Mesothelial cell of epicardium (in vitro differentiated cells): ENCODE measurements at places on chromosomes 11 and 22. TPM values are rescaled to one million over a fixed set of nuclear protein-coding genes. Genes with fewer than 3 reads are reported as not detected.

PAX6 gene
- total RNA-seq = not detected in 3 replicates

- H3K36me3 ChIP-seq = no peaks in the 10 kb centered on the region
- H3K4me3 ChIP-seq = no peak overlapping the region
Measured at GRCh38 chr22:26079009-26079408, 90.3 kb upstream of the SEZ6L start.

SAA1 gene
- total RNA-seq = not detected in 3 replicates

DNA sequence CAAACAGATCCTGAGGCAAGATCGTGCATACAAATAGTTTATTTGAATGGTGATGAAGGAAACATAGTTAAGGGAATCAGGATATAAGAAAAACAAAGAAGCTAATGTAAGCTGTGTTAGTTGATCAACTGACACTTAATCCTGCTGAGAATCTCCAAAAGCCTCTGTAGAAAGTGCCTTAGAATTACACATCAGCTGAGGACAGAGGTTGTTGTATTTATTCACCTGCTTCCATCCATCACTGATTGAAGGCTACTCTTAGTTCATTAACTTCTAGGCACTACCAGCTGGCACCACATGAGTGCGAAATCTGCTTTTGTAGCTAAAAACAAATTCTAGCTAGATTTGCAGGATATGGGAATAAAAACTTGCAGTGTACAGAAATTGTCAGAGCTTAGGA lies 1082.0 kb upstream of the CNTN5 start:
- H3K4me1 ChIP-seq = no peaks in the 10 kb centered on the region
- H3K4me3 ChIP-seq = no peak overlapping the region
- DNase-seq = no peak
- no peak overlapping the region for H3K27ac ChIP-seq
- H3K36me3 ChIP-seq = no peaks in the 10 kb centered on the region

STK33 gene
- 9.8 to 12.2 TPM (median 11.6 TPM) in 3 replicates for total RNA-seq

DNA sequence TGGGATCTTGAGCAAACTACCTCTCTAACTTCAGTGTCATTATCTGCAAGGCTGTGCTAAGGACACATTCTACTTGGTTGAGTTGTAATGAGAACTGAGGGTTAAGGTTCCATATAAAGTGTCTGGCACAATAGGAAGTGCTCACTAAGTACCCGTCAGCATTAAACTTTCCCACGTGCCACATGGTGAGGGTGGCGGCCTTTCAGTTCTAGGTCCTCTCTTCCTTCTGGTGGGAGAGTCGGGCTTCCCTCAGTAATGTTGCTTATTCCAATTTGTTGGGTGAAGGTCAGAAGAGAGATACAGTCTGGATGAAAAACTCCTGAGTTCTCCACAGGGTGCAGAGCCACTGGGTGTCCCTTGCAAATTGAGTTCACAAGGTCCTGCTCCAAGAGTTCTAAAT lies 4.6 kb upstream of the CD6 start:
- DNase-seq = no peak
- peaks cover 12% of the 10 kb centered on the region for H3K27me3 ChIP-seq
- no peaks in the 10 kb centered on the region for H3K4me1 ChIP-seq
- H3K36me3 ChIP-seq = peaks cover 2% of the 10 kb centered on the region

GRCh38 chr11:86678823-86679222 lies 6.4 kb upstream of the ME3 start:
- no peaks in the 10 kb centered on the region for H3K36me3 ChIP-seq
- H3K27ac ChIP-seq = no peak overlapping the region
- DNase-seq = no peak
- H3K4me3 ChIP-seq = no peak overlapping the region
- H3K4me1 ChIP-seq = peaks cover 27% of the 10 kb centered on the region

GRCh38 chr11:1876361-1877063 lies 15.2 kb downstream of the PRR33 start:
- peak overlapping the region; percentile 87 for H3K27ac ChIP-seq
- H3K4me1 ChIP-seq = peaks cover 23% of the 10 kb centered on the region
- H3K4me3 ChIP-seq = peak overlapping the region; percentile 24
- H3K36me3 ChIP-seq = no peaks in the 10 kb centered on the region

- H3K27ac ChIP-seq = no peak overlapping the region
- H3K4me1 ChIP-seq = peaks cover 6% of the 10 kb centered on the region
- H3K36me3 ChIP-seq = peaks cover 3% of the 10 kb centered on the region
- no peak overlapping the region for H3K4me3 ChIP-seq
- no peak for DNase-seq
Measured at GRCh38 chr11:37951996-37952395, 1354.0 kb upstream of the RAG2 start.

DNA sequence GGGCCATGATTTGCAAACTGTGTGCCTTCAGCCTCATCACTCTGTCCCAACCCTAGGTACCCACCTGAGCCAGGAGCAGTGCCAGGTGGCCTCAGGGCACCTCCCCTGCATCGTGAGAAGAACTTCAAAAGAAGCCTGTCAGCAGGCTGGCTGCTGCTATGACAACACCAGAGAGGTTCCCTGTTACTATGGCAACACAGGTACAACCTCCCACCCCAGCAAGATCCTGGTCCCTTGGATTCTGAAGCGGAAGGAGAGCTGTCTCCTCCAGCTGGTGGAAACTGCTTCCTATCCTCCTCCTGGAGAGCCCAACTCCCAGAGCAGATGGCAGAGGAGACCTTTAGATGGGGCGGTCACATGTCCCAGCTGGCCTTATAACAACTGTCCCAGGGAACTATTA lies 2.9 kb downstream of the ZP1 start:
- H3K27me3 ChIP-seq = no peaks in the 10 kb centered on the region
- DNase-seq = no peak
- H3K4me3 ChIP-seq = no peak overlapping the region

DNA sequence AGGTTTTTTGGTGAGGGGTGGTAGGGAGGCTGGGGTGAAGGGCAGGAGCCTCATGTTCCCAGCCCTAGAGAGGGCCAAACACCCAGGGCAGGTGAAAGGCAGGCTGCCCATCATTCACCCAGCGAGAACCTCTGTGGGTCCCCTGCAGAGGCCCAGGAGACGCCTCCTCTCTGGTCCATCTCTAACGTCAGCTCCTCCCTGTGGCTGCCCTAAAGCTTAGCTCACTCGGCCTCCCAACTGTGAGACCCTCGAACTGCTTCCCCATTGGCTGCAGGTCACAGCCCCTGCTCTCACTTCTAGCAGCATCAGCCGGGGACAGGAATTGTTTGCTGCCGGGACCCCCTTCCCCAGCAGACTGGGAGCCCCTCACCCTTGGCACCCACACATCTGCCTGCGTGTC lies 615 bp upstream of the NFAM1 start:
- peaks cover 43% of the 10 kb centered on the region for H3K4me1 ChIP-seq
- peaks cover 9% of the 10 kb centered on the region for H3K27me3 ChIP-seq
- no peak overlapping the region for H3K27ac ChIP-seq
- no peak overlapping the region for H3K4me3 ChIP-seq
- H3K36me3 ChIP-seq = no peaks in the 10 kb centered on the region

DNA sequence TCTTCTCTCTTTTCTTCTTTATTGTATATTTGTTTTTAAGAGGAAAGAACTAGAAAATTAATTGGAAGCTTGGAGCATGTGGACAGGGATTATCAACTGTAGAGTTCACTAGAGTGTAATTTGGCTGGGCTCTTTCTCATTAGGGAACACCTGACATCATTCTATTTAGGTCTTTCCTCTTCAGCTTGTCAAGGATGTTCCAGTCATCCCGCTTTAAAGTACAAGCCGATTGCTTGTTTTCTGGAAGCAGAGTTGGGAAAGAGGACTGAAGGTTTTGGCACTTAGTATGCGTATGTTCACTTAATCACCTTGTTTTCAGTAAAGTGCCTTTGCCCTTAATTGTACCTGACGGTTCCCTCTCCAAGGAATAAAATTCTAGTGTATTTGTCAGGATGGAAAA lies 111.6 kb downstream of the WNT11 start:
- no peaks in the 10 kb centered on the region for H3K4me1 ChIP-seq
- H3K27ac ChIP-seq = no peak overlapping the region
- no peak for DNase-seq
- H3K36me3 ChIP-seq = peaks cover 38% of the 10 kb centered on the region
- H3K27me3 ChIP-seq = no peaks in the 10 kb centered on the region

DNA sequence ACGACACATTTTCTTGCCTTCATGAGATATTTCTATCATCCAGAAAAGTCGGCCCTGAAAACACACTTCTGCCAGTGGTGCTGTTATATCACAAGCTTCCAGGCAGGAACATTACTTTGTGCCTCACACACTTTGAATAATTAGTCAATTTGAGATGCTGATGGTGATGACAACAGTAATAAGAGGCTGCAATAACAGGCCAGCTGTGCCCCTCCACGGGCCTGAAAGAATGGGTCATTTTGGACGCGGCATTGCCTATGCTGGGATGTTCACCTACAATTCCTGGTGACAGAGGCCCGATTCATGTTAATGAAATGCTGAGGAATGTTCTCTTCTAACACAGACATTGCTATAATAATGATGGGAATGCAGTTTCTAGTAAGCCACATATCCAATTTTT lies 463.8 kb upstream of the KIRREL3 start:
- H3K4me3 ChIP-seq = no peak overlapping the region
- no peak overlapping the region for H3K27ac ChIP-seq
- H3K4me1 ChIP-seq = no peaks in the 10 kb centered on the region
- peaks cover 19% of the 10 kb centered on the region for H3K27me3 ChIP-seq

LRRC75B gene
- total RNA-seq = 28.7 to 32.5 TPM (median 30.8 TPM) in 3 replicates

MYOD1 gene
- total RNA-seq = not detected in 3 replicates

DNA sequence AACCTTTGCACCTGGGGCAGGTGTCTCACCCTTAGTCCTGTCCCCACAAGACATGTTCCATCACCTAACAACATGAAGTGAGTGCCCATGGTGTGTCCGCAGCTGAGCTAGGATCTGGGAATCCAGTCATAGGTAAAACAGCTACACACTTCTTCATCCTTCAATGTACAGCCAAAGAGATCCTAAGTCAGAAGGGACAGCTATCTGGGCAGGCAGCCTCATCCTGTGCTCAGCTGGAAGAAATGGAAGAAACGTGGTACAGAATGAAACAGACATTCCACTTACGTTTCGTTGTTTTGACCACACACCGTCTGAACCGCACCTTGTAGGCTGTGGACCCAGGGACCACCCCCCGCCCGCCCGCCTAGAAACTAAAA lies 30.8 kb downstream of the PDGFB start:
- H3K27me3 ChIP-seq = no peaks in the 10 kb centered on the region
- DNase-seq = no peak
- H3K27ac ChIP-seq = peak overlapping the region; percentile 95
- no peak overlapping the region for H3K4me3 ChIP-seq
- peaks cover 17% of the 10 kb centered on the region for H3K4me1 ChIP-seq
- no peaks in the 10 kb centered on the region for H3K36me3 ChIP-seq

SEC14L6 gene
- 2.0 to 2.3 TPM (median 2.1 TPM) in 3 replicates for total RNA-seq

DNA sequence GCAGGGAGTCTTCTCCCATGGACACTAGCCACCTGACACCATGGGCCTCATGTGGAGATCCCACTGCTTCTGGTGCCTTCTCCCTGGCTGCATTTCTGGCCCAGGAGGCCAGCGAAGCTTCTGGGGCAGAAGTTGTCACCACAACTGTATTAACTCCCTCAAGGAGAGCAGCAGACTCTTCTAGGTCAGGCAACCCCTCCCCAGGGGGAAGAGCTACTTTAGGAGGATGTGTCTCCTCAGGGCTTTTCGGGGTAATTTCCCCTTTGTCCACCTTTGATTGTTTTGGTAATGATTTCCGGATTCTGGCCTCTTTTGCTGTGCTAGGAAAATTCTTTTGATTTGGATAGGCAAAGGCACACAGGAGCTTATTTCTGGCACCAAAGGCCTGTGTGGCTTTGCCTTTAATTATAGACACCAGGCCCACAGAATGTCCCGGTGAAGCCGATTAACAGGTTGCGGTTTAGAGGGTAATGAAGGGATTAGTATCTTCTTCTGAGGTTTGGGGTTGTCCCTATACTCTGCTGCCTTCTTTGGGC lies 8.9 kb upstream of the UCP2 start:
- no peak overlapping the region for H3K4me3 ChIP-seq
- H3K4me1 ChIP-seq = no peaks in the 10 kb centered on the region
- H3K27me3 ChIP-seq = no peaks in the 10 kb centered on the region

DNA sequence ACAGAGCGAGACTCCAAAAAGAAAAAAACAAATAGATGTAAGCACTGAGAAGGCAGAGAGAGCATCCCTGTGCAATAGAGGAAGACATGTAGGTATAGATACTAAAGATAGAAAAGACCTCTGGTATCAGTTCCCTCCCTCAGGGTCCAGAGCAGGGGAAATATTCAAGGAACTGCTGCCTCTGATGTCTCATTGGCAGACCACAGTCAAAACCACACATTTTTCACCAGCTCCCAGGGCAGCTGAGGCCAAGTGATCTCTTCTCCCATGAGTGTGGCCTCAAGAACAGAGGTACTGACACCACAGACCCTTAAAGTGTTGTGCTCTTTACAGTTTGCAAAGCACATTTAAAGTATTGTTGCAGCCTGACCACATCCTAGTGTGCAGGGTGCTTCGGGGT lies 288.5 kb downstream of the NTM start:
- no peak for DNase-seq
- H3K4me3 ChIP-seq = no peak overlapping the region
- no peak overlapping the region for H3K27ac ChIP-seq
- peaks cover 7% of the 10 kb centered on the region for H3K4me1 ChIP-seq
- peaks cover 49% of the 10 kb centered on the region for H3K27me3 ChIP-seq

- no peak for DNase-seq
- no peaks in the 10 kb centered on the region for H3K27me3 ChIP-seq
- no peak overlapping the region for H3K27ac ChIP-seq
- no peak overlapping the region for H3K4me3 ChIP-seq
- H3K4me1 ChIP-seq = peaks cover 29% of the 10 kb centered on the region
Measured at GRCh38 chr22:37601540-37602442, 6.8 kb upstream of the GGA1 start.

PRR5L gene
- 5.2 to 6.7 TPM (median 6.5 TPM) in 3 replicates for total RNA-seq

CTSW gene
- not detected in 3 replicates for total RNA-seq

GRCh38 chr11:134027671-134028070 lies 41.2 kb upstream of the JAM3 start:
- no peak overlapping the region for H3K27ac ChIP-seq
- peaks cover 72% of the 10 kb centered on the region for H3K27me3 ChIP-seq
- H3K36me3 ChIP-seq = no peaks in the 10 kb centered on the region
- no peak overlapping the region for H3K4me3 ChIP-seq
- H3K4me1 ChIP-seq = peaks cover 30% of the 10 kb centered on the region

DNA sequence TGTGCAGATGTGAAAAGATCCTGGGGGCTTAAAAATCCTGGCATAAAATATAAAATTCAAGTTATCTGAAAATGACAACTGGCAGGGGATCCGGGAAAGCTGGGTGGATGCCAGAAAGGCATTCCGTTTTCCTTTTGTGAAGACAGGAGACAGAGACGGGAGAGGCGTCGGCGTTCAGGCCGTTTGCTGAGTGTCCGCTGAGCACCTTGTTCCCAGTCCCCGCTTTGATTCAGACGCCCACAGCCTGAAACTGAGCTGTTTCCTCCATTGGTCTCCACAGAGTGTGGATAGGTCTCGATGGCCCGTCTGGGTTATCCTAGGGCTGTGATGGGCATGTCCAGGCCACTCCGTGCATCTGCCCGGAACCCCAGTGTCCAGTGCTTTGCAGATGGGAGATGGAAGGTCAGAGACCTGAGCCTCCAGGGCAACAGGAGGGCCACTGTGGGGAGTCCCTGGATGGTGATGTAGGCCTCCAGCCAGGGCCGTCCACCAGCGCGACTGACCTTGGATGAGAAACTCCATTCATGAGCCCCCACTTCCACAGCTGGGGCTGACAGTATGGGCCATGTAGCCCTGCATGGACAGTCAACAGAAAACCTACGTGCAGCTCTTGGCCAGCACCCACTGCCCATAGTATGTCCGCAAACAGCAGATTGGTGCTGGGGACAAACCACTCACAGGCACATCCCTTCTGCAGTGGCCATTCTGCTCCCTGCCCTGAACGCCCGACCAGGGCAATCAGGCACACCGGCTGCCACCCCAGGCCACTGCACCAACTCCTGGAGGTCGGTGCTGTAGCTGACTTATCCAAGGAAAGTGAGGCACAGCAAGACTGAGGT lies 11.6 kb downstream of the MRGPRF start:
- H3K4me1 ChIP-seq = peaks cover 21% of the 10 kb centered on the region
- peak overlapping the region; percentile 39 for H3K27ac ChIP-seq
- no peak for DNase-seq
- no peak overlapping the region for H3K4me3 ChIP-seq
- no peaks in the 10 kb centered on the region for H3K27me3 ChIP-seq

- H3K27me3 ChIP-seq = peaks cover 16% of the 10 kb centered on the region
- H3K4me3 ChIP-seq = no peak overlapping the region
- no peak overlapping the region for H3K27ac ChIP-seq
Measured at GRCh38 chr11:62295504-62295903, 3.4 kb downstream of the SCGB1D4 start.
